Stomach (tissue), 19 donors: ENCODE measurements at places on chromosomes 5 and 9. TPM values are rescaled to one million over a fixed set of nuclear protein-coding genes. Genes with fewer than 3 reads are reported as not detected.
A peak's percentile ranks its signal among the peaks of the same experiment; 100 is the strongest.

The PCDHB10 gene
- polyA plus RNA-seq = 0.15 TPM

The SLC36A2 gene
- not detected for polyA plus RNA-seq

The OR13F1 gene
- not detected for polyA plus RNA-seq

The TLE1 gene
- 23.7 TPM for polyA plus RNA-seq

The CCDC183 gene
- 1.9 TPM for polyA plus RNA-seq

The TRAPPC13 gene
- polyA plus RNA-seq = 10.8 TPM

The ORM2 gene
- polyA plus RNA-seq = not detected

The SPINK4 gene
- 19.1 TPM for polyA plus RNA-seq

The GGTA1 gene
- polyA plus RNA-seq = 8.1 TPM

The DIRAS2 gene
- polyA plus RNA-seq = 0.44 TPM

The NXNL2 gene
- polyA plus RNA-seq = 1.1 TPM

The HK3 gene
- polyA plus RNA-seq = 6.9 TPM

The CFAP90 gene
- 1.2 TPM for polyA plus RNA-seq

The MEIKIN gene
- polyA plus RNA-seq = not detected

The FLT4 gene
- 1.8 TPM for polyA plus RNA-seq

The NIPAL4 gene
- 1.2 TPM for polyA plus RNA-seq

DNA sequence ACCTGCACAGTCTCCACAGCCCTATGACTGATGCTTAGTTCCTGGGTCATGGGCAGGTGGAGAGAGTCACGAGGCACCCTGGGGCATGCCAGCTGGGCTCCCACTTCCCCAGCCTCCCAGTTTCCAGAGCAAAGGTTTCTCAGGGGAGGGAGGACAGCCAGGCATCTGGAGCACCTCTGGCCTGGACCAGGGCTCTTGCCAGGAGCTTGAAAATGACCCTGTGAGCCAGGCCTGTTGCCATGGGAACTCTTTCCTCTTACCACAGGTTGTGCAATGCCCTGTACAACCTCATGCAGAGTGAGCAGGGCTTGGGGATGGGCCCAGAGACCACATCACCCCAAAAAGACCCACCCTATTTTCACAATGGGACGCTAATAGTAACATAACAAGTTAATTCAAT, 113.1 kb downstream of the PSD2 start:
- DNase-seq = peak; percentile 13

DNA sequence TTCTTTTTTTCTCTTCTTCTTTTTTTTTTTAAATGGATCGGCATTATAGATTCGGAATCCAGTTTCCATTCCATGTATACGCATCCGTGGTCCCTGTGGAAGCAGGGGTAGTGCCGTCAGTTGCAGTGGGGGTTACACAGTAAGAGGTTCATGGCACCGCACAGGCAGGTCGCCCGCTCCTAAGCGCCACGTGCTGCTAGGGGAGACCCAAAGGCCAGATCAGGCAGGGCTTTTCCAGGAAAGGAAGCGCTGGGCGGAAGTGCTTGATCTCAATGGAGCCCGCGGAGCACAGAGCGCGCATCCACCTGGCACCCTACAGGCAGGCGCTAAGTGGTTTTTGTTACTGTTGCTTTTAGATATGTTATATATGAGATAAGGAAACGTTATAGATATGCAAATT, 174.8 kb upstream of the OR13F1 start:
- no peak for DNase-seq

- DNase-seq = no peak
These were observed 34.6 kb downstream of the HABP4 start for GRCh38 chr9:96484521-96484931.

GRCh38 chr9:21591221-21592062, 109.3 kb upstream of the IFNE start:
- peak; percentile 62 for DNase-seq

GRCh38 chr9:93587651-93588347, 11.4 kb downstream of the PHF2 start:
- DNase-seq = no peak

DNA sequence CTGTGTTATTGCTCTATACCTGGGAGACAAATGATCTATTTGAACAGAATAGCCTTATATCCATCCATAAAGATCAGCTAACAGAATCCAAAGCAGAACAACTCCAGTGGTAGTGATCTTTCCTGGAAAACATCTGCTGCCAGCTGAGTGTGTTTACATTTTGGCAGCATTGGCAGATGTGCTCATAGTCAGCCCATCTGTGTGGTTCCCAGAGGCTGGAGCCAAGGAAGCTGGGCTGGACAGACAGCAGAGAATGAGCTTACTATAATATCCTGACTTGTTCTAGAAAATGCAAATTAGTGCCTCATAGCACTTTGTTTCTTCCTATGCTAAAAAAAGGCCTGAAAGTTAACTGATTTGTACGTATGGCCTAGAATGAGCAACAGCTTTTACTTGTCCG, 99.7 kb downstream of the ST8SIA4 start:
- peak; percentile 44 for DNase-seq

- no peak for DNase-seq
These were observed 2.5 kb upstream of the SSBP2 start for GRCh38 chr5:81753429-81753828.

- DNase-seq = no peak
These were observed 35.5 kb downstream of the TIMD4 start for GRCh38 chr5:156927545-156927944.

DNA sequence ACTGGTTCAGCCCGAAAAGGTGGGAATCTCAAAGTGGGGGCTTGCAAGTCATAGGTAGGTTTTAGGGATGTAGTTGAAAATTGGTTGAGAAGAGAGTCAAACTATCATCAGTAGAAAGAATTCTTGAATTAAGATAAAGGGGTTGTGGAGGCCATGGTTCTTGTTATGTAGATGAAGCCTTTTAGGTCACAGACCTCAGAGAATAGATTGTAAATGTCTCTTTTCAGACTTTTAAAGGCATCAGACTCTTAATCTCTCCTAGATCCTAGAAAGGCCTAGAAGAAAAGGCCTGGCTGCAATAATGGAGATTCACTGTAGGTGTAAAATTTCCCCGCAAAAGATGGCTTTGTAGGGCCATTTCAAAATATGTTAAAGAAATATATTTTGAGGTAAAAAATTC, 96.4 kb downstream of the PSAT1 start:
- DNase-seq = no peak

- DNase-seq = no peak
These were observed 323.4 kb downstream of the PSAT1 start for GRCh38 chr9:78620303-78620702.

DNA sequence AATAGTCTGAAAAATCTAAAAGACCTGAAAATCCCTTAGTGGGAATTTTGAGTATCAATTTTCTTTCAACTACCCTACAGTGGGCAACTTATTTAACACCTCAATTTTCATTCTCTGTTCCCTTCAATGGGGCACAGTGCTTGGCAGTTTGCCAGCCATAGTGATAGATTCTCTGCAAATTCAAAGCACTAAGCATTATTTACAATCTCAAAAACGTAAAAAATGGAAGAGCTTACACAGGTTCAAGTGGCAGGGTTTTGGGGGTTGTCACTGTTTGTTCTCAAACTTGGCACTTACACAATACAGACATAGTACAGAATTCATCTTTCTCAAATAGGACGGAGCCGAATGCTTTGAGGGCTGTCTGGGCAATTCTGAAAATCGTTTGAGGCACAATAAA, 515.0 kb downstream of the EFNA5 start:
- DNase-seq = peak; percentile 11

GRCh38 chr5:136004436-136004835, 24.4 kb upstream of the TGFBI start:
- no peak for DNase-seq

DNA sequence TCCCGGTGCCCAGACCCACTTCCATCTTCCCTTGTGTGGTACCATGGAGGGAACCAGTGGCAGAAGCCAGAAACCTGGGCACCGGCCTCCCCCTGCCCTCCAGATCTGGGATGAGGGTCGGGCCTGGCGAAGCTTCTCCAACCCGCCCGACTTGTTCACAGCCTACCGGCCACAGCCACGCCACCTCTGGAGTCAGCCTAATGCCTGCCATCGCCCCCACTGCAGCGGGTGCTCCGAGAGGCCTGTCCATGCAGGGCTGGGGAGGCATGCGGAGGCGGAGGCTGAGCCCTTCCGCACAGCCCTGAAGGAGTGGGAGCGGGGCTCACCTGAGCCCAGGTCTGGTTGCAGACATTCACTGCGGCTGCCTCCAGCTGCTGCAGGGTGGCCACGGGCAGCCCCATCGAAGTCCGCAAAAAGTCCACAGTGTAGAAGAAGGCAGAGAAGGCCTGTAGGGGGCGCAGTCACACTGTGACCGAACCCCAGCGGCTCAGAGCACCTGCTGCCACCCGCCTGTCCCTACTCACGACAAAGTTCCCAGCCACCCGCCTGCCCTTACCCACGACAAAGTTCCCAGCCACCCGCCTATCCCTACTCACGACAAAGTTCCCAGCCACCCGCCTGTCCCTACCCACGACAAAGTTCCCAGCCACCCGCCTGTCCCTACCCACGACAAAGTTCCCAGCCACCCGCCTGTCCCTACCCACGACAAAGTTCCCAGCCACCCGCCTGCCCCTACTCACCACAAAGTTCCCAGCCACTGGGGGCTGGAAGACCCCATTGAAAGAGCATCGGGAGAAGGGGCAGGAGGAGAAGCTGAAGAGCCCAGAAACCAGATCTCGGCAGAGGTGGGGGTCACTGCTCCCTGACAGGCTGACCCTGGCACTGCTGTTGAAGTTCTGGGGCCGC, 3.8 kb upstream of the NPDC1 start:
- DNase-seq = peak; percentile 84

GRCh38 chr5:13248253-13248652, 696.2 kb downstream of the DNAH5 start:
- DNase-seq = peak; percentile 24

DNA sequence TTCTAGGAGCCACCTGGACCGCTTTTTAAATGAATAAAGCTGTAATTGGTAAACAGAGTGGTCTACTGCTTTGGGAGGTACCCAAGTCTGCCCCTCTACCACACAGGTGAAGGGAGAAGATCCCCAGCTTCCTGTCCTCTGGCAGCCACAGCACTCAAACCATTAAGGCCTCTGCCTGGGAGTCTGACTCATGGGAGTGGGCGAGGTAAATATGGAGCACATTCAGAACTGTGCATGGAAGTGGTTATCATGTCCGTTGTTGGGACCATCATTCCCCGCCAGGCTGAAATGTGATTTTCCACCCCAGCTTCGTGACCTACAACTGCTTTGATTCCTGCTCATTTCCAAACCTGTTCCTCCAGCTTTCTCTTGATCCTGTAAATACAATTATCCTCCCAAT, 59.5 kb upstream of the ALDH1B1 start:
- no peak for DNase-seq

DNA sequence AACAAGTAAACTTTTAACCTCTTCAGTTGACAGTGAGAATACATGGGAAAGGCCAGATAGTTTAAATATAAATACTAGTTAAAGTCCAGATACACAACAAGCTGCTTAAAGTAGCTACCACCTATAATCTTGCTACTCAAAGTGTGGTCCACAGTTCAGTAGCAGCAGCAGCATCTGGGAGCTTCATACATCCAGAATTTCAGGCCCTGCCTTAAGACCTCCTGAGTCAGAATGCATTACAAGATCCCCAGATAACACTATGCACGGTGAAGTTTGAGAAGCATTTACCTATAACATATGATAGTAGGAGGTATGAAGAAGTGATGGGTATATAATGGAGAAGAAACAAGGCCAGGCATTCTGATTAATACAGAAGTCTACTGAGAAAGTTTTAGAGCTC, 244.5 kb downstream of the EFNA5 start:
- DNase-seq = no peak

DNA sequence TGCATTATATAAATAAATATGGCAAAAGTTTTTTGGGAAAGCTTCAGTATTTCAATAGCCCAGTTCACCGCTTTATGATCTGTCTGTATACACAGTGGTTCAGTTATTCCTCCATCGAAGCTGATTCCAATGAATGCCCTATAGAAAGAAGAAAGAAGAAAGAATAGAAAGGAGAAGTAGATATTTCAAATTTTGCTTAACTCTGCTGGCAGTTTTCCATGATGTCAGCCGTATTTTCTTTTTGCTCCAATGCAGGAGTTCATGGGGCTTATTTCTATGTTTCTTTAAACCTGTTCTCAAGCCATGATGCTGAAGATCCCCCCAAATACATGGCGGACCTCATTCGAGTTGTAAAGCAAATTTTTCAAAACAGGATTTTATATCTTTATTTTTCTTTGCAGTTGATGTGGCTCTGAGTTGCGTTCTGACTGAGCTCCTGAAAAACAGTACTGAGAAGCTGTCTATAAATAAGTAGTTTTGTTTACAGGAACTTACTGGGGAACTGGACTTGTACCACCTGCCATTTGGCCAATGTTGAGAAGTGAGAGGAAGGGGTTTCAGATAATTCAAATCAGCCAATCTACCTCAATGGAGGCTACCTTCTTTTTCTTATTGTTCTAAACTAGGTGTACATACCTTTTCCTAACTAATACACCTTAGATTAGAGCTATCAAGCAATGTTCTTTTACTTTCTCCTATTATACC, 418.5 kb upstream of the MEF2C start:
- DNase-seq = no peak

GRCh38 chr5:160970605-160971191, 118.7 kb upstream of the ATP10B start:
- DNase-seq = no peak

DNA sequence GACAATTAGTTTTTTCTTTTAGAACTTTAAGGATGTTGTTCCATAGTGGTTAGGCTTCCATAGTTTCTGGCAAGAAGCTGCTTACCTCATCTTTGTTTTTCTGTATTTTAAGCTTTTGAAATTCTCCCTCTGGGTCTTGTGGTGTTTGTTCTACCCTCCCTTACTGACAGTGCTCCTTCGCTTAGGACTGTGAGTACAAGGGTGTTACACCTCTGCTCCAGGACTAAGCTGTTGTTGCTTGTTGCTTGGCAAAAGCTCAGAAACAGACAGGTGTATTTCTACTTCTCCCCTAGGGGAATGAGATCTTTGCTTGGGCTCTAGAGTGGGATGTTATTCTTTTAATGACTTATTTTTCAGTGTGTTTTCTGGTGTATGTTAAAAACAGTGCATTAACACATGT, 225.2 kb downstream of the WDR70 start:
- DNase-seq = no peak

DNA sequence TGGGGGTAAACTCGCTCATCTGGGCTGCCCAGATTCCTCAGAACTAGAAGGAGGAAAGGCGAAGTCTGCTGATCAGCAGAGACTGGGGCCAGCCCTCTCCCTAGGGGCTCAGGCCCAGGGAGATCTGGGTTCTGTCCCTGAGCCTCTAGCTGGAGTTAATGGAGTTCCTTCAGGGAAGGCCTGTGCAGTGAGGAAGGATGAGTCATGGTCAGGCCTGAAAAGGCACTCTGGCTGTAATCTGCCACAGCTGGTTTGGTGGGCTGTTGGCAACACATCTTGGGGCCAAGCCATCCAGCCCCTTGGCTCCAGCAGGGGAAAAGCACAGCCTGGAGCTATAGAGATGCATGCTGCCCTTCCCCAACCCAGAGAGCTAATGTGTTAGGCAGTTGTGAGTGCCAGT, 459.6 kb downstream of the PRELID2 start:
- DNase-seq = no peak

- DNase-seq = no peak
These were observed 71.1 kb upstream of the PITX1 start for GRCh38 chr5:135105105-135105484.
